Left ventricle myocardium inferior (tissue), 1 donor: ENCODE measurements at places on chromosomes 4 and X. TPM values are rescaled to one million over a fixed set of nuclear protein-coding genes. Genes with fewer than 3 reads are reported as not detected.

DNA sequence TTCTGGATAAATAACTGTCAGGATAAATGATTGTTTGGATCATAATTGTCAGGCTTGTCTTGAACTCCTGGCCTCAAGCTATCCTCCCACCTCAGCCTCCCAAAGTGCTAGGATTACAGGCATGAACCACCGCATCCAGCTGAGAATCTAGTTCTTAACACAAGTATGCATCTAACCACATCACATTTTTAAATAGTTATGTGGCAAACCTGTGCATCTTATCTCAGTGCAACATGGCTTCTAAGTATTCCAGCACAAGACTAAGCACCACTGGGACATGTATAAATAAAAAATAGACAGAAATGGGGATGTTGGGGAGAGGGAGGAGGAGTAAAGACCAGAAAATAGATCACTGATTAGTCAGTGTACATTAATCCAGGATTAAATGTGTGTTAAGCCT, 74.7 kb upstream of the TBL1X start:
- no peak for DNase-seq

- no peak for DNase-seq
These were observed 92.0 kb upstream of the PRDX4 start for GRCh38 chrX:23575281-23575680.

- no peak for DNase-seq
These were observed 181.8 kb downstream of the HS6ST2 start for GRCh38 chrX:132776486-132777210.

DNA sequence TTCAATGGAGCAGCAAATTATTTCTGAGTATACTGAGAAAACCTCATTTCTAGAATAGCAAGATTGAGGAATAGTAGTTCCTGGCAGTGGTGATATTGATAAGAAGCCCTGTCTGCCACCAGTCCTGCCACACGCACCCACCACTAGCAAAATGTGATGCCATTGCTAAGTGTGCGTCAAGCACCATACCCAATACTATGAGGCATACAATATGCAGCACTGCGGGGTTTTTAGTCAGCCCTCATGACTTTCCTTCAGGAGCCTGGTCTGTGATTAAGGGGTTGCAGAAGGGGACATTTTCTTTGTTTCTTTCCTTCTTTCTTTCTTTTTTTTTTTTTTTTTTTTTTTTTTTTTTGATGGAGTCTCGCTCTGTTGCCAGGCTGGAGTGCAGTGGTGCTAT, 128.7 kb upstream of the USP38 start:
- no peak for DNase-seq

DNA sequence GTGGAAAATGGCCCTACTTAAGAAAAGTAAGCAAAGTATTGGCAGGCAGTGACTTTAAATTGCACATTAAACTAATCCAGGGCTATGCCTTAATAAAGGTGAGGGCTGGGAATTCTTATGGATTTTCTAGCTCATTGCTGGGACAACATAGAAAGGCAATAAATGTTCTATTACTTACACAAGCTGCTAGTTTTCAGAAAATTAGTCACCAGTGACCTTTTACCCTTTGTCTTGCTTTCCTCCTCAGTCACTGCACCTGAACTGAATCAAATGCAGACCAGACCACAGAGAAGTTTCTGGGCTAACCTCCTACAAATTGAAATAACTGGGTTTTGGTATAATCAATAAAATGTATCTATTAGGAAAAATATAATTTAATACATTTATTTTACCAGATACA, 694.4 kb upstream of the FAM241A start:
- DNase-seq = no peak

DNA sequence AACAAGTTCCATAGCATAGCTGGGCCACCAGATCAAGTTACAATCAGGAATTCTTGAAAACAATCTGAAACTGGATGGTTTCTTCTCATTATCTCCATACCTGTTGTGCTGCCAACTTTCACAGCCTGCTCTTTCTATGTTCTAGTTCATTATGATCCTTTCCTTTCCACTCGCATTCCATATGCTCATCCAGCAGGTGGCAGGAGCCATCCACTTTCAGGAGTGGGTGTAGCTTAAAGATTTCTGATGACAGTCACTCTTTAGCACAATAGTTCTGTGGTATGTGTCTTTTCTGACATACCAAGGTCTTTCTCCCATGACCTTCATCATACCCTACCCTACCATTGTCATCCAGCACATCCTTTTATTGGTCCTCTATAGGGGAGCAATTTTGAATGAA, 46.4 kb downstream of the PAGE2 start:
- no peak for DNase-seq

The PRKG2 gene
- 0.74 TPM for total RNA-seq

The LETM1 gene
- 38.8 TPM for total RNA-seq

The AMTN gene
- total RNA-seq = not detected

The MTCP1 gene
- total RNA-seq = 56.9 TPM

The VCX gene
- total RNA-seq = not detected

The MGAT4D gene
- not detected for total RNA-seq
